ENCODE measurements at places on chromosomes 2 and 18.

GRCh38 chr2:177353187-177353478, 39.4 kb upstream of the AGPS start:
- DNase-seq: no peak

GRCh38 chr2:211802666-211803065, 735.9 kb downstream of the ERBB4 start:
- no peak for DNase-seq

GRCh38 chr2:238895361-238895882, 47.5 kb downstream of the TWIST2 start:
- DNase-seq: no peak

DNA sequence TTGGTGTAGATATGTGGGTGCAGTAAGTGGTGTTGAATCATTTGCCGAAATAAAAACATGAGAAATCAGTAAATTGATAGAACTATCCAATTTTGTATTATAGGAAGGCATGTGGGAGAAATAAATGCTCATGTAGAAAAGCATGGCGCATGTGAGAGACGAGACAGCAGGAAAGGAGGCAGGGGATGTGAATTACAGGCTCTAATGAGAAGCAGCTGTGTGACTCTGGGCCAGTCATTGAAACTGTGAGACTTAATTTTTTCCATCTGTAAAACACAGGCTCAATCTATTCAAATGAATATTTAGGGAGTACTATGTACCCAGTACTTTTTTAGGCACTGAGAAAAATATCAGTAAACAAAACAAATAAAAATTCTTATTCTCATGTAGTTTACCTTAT, 42.6 kb upstream of the MAP3K20 start:
- DNase-seq: no peak

- DNase-seq: no peak
Observed at GRCh38 chr2:228503731-228504130, 322.2 kb upstream of the SPHKAP start.

GRCh38 chr2:174901075-174901474, 104.1 kb downstream of the CHN1 start:
- DNase-seq: no peak
